ENCODE measurements at places on chromosomes 13 and 19.
A peak's percentile ranks its signal among the peaks of the same experiment; 100 is the strongest.

DNA sequence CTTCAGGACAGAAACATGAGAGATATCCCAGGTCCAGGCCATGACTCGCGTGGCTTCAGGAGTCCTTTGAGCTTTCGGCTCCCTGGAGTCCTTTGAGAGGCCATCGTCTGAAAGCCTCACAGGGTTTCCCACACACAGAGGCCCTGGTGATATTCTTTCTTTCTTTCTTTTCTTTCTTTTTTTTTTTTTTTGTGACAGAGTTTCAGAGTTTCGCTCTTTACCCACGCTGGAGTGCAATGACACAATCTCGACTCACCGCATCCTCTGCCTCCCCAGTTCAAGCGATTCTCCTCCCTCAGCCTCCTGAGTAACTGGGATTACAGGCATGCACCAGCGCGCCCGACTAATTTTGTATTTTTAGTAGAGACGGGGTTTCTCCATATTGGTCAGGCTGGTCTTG, 5.5 kb downstream of the SIN3B start:
- no peaks in the 10 kb centered on the region for H3K27me3 ChIP-seq
- no peak for DNase-seq
- H3K27ac ChIP-seq: peak overlapping the region; percentile 11
- H3K4me3 ChIP-seq: no peak overlapping the region
- H3K4me1 ChIP-seq: peaks cover 33% of the 10 kb centered on the region

GRCh38 chr13:80030491-80030890, 310.4 kb downstream of the SPRY2 start:
- no peaks in the 10 kb centered on the region for H3K27me3 ChIP-seq
- no peaks in the 10 kb centered on the region for H3K4me1 ChIP-seq
- no peaks in the 10 kb centered on the region for H3K36me3 ChIP-seq
- no peak overlapping the region for H3K27ac ChIP-seq
- no peak overlapping the region for H3K4me3 ChIP-seq

DNA sequence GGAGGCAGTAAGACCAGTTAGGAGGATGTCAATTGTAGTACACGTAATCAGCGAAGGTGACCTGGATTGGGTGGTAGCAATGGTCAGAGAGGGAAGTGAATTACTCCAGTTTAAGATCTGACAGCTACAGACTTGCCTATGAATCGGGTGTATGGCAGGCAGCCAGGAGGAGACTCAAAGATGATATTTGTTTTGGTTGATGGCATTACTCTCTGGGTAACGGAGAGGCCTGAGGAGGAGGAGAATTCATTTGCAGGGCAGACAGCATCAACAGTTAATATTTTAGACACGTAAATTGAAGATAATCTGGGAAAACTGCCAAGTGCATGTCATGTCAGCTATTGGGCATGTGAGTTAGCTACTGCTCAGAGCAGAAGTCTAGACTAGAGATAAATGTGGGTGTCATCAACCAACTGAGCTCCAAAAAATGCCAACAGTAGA, 109.2 kb downstream of the SGCG start:
- H3K27me3 ChIP-seq: no peaks in the 10 kb centered on the region
- H3K4me3 ChIP-seq: no peak overlapping the region
- no peaks in the 10 kb centered on the region for H3K36me3 ChIP-seq
- H3K4me1 ChIP-seq: no peaks in the 10 kb centered on the region
- no peak overlapping the region for H3K27ac ChIP-seq
- DNase-seq: peak; percentile 23

DNA sequence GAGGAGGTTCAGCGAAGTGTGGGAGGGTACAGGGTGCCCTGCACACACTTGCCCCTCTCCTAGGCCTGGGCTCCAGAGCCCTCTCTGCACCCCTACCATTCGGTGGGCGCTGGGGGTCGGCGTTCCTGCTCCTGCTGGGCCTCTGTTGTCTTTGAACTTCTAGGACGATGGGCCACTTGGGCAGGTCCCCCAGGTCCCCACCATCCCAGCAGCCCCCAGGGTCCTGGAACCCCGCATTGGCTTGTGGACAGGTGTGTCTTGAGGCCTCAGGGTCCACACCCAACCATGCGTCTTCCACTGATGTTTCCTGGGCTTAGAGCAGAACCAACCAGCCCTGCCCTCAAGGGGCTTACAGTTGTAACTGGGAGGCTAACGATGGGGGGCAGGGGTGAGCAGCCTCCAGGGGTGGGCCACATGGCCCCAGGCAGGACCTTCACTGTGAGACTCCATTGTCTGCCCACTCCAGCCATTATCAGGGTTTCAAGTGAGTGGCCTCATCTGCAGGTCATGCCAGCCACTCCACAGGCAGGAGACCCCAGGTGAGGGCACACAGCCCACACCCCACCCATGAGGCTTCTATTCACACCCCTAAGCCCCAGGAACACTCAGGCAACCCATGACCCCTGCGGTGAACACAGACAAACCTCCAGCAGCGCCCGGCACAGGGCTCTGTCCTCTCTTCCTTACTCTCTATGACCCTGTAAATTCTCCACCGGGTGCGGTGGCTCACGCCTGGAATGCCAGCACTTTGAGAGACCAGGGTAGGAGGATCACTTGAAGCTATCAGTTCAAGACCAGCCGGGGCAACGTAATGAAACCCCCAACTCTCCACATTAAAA, 2.0 kb upstream of the KLF16 start:
- H3K27me3 ChIP-seq: no peaks in the 10 kb centered on the region
- peak overlapping the region; percentile 73 for H3K27ac ChIP-seq
- H3K4me3 ChIP-seq: no peak overlapping the region
- no peaks in the 10 kb centered on the region for H3K36me3 ChIP-seq
- no peak for DNase-seq

DNA sequence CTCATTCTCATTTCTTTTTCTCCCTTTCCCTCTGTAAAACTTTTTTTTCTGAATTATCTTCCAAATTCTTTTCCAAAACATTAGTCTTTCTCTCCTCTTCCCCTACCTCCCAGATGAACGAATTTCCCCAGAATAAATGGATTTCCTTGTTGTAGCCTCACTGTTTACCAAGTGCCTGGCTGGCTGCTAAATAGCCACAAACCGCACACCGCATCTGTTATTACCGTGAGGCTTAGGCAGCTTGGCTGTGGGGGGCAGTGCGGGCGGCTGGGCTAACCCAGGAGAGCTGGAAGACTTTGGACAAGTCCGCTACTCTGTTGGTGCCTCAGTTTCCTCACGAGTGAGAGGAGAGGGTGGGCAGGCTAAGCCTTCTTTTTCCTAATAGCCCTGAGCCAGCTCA, 10.7 kb downstream of the IL17D start:
- no peaks in the 10 kb centered on the region for H3K27me3 ChIP-seq
- peak overlapping the region; percentile 78 for H3K27ac ChIP-seq
- H3K4me1 ChIP-seq: peaks cover 11% of the 10 kb centered on the region
- no peak overlapping the region for H3K4me3 ChIP-seq

GRCh38 chr13:40446365-40446764, 220.1 kb downstream of the FOXO1 start:
- no peaks in the 10 kb centered on the region for H3K36me3 ChIP-seq
- no peak overlapping the region for H3K4me3 ChIP-seq
- no peaks in the 10 kb centered on the region for H3K27me3 ChIP-seq
- DNase-seq: no peak
- no peak overlapping the region for H3K27ac ChIP-seq

DNA sequence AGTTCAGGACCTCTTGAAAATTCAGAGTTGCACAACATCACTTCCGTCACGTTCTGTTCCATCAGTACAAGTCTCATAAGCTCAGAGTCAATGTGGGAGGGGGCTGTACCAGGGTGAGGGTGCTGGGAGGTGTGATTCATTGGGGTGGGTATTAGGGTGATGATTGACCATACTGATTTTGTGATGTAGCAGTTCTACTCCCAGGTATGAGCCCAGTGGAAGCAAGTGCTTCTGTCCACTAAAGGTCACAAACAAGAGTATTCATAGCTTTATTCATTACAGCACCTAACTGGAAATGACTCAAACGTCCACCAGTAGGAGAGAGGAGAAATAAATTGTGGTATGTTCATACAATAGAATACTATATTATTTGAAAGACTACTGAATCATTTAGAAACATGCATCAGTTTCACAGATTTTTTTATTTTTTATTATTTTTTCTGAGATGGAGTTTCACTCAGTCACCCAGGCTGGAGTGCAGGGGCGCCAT, 12.1 kb upstream of the UPF3A start:
- no peaks in the 10 kb centered on the region for H3K4me1 ChIP-seq
- H3K27me3 ChIP-seq: no peaks in the 10 kb centered on the region
- no peak overlapping the region for H3K27ac ChIP-seq
- DNase-seq: no peak

- peaks cover 8% of the 10 kb centered on the region for H3K4me1 ChIP-seq
- no peak overlapping the region for H3K27ac ChIP-seq
- H3K4me3 ChIP-seq: no peak overlapping the region
- no peaks in the 10 kb centered on the region for H3K27me3 ChIP-seq
These were observed 226.3 kb downstream of the FGF9 start for GRCh38 chr13:21897161-21897560.

DNA sequence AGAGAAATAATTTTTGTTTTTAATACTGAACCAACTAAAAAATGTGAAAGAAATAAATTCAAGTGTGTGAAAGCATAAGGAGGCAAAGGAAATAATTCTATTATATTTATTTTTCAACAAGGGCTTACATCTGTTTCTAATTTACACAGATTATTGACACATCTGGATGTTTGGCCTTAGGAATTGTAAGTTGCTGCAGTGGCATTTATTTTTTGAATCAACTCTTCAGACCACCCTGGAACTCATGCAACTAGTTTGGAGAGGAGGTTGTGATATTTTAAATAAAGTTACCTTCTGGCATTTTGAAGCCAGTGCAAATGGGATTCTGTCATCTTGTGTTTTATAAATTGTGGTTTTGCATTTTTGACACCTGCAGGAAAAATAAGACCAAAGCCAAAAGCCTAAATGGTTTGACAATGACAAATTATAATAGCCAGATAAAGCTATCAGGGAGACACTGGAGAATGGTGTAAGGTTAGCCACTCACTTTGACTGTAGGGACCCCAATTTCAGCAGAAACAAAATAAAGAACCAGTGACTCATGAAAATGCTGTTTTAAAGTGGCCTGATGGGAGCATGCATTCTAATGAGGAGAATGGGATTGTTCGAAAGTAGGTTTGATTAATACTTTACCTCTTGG, 192.9 kb downstream of the KLF5 start:
- no peak for DNase-seq
- no peak overlapping the region for H3K27ac ChIP-seq
- H3K4me1 ChIP-seq: no peaks in the 10 kb centered on the region

GRCh38 chr13:49802426-49802825, 9.9 kb upstream of the KPNA3 start:
- no peak overlapping the region for H3K27ac ChIP-seq
- no peak for DNase-seq
- no peaks in the 10 kb centered on the region for H3K36me3 ChIP-seq
- no peaks in the 10 kb centered on the region for H3K27me3 ChIP-seq
- no peaks in the 10 kb centered on the region for H3K4me1 ChIP-seq
- H3K4me3 ChIP-seq: no peak overlapping the region

DNA sequence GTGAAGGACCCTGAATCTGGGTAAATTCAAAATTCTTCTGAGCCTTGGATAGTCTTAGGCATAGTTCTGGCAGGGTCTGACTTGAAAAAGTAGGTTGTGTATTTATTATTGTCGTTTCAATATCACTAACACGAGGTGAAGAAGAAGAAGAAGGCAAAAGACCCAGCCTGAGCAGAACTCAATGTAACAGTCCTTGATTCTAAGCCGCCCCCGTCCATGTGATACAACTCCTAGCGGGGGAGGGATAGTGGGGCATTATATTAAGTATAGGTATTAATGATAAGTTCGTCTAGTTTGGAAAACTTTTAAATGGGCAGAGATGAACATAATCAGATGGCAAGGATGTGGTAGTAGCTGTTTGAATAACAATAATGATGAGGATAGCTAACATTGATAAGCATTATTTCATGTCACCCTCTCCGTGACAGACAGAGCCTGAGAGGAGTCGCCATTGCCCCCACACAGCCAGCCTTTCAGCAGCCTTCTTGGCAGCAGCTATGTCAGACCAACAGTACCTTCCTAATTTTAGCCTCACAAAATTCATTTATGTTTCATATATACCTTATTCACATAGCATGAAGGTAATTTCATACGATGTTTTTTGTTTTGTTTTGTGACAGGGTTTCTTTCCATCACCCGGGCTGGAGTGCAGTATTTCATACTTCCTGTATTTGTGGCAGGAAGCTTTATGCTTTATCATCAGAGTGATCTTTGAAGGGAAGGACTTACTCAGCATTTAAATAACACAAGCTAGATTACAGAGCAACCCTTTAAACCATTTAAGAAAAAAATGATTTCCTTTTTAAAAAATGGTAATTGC, 64.4 kb upstream of the NPAS1 start:
- H3K27ac ChIP-seq: no peak overlapping the region
- no peaks in the 10 kb centered on the region for H3K27me3 ChIP-seq
- H3K4me1 ChIP-seq: peaks cover 12% of the 10 kb centered on the region
- no peaks in the 10 kb centered on the region for H3K36me3 ChIP-seq
- DNase-seq: peak; percentile 57

Measured in testis (tissue), 5 donors.